ENCODE measurements at places on chromosomes 16 and 17. TPM values are rescaled to one million over a fixed set of nuclear protein-coding genes. Genes with fewer than 3 reads are reported as not detected.

GRCh38 chr17:47997586-47997985 is 26.7 kb downstream of the CDK5RAP3 start:
- H3K27ac ChIP-seq: no peak overlapping the region
- no peak for DNase-seq
- H3K4me3 ChIP-seq: no peak overlapping the region
- H3K4me1 ChIP-seq: peaks cover 3% of the 10 kb centered on the region

DNA sequence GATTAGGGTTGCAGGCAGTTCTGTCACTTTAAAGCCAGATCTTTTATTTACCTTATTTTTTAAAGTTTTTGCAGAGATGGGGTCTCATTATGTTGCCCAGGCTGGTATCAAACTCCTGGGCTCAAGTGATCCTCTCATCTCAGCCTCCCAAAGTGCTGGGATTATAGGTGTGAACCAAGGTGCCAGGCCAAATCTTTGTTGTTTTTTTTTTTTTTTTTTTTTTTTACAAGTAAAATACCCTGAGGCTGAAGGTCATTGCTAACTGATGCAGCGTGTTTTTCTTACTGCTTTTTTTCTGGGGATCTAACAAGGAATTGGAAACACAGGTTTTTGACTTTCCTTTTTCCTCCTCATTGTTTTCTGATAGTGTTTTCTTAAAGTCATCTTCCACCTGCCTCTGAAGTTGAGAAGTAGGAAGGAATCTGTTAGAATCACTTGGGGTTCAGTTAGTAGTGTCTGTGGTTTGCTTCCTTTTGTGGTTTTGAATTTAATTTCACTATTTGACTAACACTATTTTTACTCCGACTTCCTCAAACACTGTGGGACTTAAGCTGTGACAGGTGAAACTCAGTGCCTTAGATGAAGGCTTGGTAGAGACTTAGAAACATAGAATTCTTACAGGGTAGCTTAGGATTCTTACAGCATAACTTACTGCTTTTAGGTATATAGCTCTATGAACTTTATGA is 22.2 kb downstream of the CLTC start:
- peaks cover 17% of the 10 kb centered on the region for H3K36me3 ChIP-seq
- H3K4me1 ChIP-seq: peaks cover 41% of the 10 kb centered on the region
- DNase-seq: no peak
- peak overlapping the region; percentile 70 for H3K27ac ChIP-seq
- H3K27me3 ChIP-seq: no peaks in the 10 kb centered on the region

GRCh38 chr17:47952171-47953021 is 5.3 kb downstream of the PRR15L start:
- H3K4me1 ChIP-seq: peaks cover 12% of the 10 kb centered on the region
- no peak overlapping the region for H3K27ac ChIP-seq
- H3K36me3 ChIP-seq: peaks cover 1% of the 10 kb centered on the region
- no peak for DNase-seq
- no peaks in the 10 kb centered on the region for H3K27me3 ChIP-seq
- H3K4me3 ChIP-seq: no peak overlapping the region

DNA sequence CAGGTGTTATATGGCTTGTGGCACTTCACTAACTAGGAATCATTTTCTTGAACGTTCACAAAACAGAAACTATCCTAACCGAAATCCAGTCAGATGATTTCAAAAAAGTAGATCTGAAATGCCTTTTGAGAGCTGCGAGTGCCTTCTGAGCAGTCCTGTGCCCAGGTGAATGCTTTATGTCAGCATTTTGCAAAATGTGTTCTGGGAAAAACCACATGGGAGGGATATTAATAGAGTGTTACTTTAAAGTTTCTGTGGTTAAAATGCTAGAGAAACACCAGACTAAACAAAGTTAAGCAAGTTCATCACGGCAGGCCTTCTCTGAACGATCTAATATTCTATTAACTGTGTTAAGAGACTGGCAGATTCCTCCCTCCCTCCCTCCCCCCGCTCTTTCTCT is 15.8 kb upstream of the RGS9 start:
- peaks cover 7% of the 10 kb centered on the region for H3K27me3 ChIP-seq
- H3K36me3 ChIP-seq: no peaks in the 10 kb centered on the region
- no peak overlapping the region for H3K4me3 ChIP-seq
- peak overlapping the region; percentile 90 for H3K27ac ChIP-seq
- peaks cover 23% of the 10 kb centered on the region for H3K4me1 ChIP-seq

The PDE6G gene
- 1.5 TPM for total RNA-seq

- peaks cover 22% of the 10 kb centered on the region for H3K36me3 ChIP-seq
- no peak overlapping the region for H3K4me3 ChIP-seq
- H3K4me1 ChIP-seq: peaks cover 72% of the 10 kb centered on the region
- H3K27me3 ChIP-seq: no peaks in the 10 kb centered on the region
- peak overlapping the region; percentile 40 for H3K27ac ChIP-seq
These were observed 48.0 kb downstream of the N4BP1 start for GRCh38 chr16:48561960-48562393.

DNA sequence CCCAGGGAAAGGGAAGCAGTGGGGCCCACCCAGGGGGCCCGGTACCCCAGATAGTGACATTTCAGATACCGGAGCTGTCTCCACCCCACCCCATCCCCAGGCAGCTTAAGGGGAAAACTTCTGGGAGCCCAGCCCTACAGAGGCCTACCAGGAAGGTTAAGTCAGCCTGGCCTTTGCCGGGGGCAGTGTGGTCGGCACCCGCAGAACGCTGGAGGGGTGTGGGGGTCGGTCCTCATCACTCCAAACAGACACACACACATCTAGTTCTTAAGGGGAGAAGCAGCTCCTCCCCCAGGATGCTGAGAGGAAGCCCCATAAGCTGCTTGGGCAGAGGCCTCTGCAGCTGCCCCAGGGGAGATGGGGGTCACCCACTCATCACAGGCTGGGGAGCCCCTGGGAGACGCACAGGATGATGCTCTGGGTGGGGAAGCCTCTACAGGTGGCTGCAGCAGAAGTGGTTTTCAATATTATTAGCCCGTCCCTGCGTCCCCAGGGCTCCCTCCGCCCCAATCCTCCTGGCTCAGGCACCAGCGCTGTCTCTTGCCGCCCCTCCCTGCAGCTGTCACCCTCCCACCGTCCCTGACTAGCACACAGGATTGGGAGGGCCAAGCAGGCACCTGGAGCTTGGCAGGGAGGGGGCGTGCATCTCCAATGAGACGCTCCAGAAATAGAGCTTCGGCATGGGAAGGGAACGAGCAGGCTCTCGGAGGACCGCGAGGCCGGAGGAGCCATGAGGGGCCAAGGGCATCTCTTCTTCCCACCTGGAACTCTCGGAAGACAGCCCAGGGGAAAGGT is 1.4 kb upstream of the ABR start:
- no peaks in the 10 kb centered on the region for H3K36me3 ChIP-seq
- DNase-seq: no peak
- no peak overlapping the region for H3K27ac ChIP-seq

GRCh38 chr17:47611372-47612350 is 38.1 kb upstream of the KPNB1 start:
- no peak overlapping the region for H3K27ac ChIP-seq
- H3K4me3 ChIP-seq: no peak overlapping the region
- H3K4me1 ChIP-seq: peaks cover 9% of the 10 kb centered on the region
- no peak for DNase-seq

The TEX14 gene
- 0.17 TPM for total RNA-seq

The NGFR gene
- total RNA-seq: 0.21 TPM

- H3K27me3 ChIP-seq: no peaks in the 10 kb centered on the region
- peak overlapping the region; percentile 97 for H3K27ac ChIP-seq
- H3K4me3 ChIP-seq: peak overlapping the region; percentile 79
- DNase-seq: peak; percentile 56
- H3K4me1 ChIP-seq: peaks cover 41% of the 10 kb centered on the region
- H3K36me3 ChIP-seq: peaks cover 2% of the 10 kb centered on the region
These were observed 10.2 kb upstream of the EIF1 start for GRCh38 chr17:41678411-41678906.

DNA sequence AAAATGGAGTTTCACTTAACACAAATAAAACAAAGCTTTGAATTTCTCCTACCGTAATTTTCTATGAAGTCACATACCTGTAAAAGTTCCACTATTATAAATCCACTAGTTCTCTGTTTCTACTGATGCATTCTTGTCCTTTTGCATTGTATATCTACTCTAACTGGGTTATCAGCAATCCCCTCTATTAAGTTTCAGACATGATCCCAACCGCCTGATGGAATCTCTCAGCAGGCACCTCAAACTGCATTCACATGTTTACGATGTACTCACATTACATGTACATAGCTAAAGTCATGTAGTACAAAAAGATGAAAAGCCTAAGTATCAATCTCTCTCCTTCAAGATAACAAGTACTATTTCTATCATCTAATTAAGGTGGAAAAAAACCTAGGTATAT is 64.9 kb downstream of the MED13 start:
- peaks cover 14% of the 10 kb centered on the region for H3K36me3 ChIP-seq
- no peak overlapping the region for H3K27ac ChIP-seq
- H3K4me3 ChIP-seq: no peak overlapping the region

- H3K27me3 ChIP-seq: no peaks in the 10 kb centered on the region
- no peak for DNase-seq
- H3K36me3 ChIP-seq: no peaks in the 10 kb centered on the region
- no peak overlapping the region for H3K4me3 ChIP-seq
- no peak overlapping the region for H3K27ac ChIP-seq
These were observed 580.2 kb downstream of the KCNJ18 start for GRCh38 chr17:22272363-22273146.

GRCh38 chr17:1461198-1461944 is 5.3 kb upstream of the CRK start:
- no peak for DNase-seq
- peaks cover 10% of the 10 kb centered on the region for H3K27me3 ChIP-seq
- H3K27ac ChIP-seq: no peak overlapping the region

DNA sequence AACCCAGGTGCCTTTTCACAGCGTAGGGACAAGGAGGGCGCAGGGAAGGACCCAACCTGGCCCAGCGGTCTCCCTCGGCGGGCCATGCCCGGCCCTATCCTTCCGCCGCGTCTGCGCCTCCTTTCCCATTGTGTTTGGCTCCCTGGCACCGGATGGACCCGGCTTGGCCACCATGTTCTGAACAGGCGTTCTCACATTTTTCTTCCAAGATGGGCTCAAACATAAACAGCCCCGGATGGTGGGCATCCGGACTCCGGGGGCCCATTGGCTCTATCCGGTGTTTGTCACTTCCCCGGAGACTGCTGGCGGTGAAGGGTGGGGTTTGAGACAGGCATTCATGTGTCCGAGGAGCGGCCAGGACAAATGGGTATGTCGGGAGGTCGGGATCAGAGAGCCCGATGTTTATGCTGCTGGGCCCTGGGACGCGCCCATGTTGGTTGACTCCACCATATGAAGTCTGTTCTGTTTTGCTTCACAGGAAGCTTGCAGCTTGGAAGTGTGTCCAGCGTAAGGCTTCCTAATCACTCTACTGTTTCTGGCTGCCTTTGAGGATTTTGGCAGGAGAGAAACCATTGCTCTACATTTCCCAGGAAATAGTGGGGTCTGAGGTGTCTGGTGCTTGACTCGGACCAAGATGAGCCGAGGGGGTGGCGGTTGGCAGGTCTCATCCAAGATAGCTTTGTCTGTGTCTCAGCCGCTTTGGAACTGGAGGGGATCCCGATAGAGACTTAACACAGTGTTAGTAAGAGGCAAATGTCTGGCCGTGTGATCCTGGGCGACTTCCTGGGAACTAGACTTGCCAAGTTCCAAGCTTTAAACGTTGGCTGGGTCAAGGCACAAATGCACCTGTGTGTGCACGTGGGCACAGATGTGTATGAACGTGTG is 188.3 kb downstream of the IRF8 start:
- DNase-seq: no peak
- no peaks in the 10 kb centered on the region for H3K36me3 ChIP-seq
- H3K4me3 ChIP-seq: no peak overlapping the region

DNA sequence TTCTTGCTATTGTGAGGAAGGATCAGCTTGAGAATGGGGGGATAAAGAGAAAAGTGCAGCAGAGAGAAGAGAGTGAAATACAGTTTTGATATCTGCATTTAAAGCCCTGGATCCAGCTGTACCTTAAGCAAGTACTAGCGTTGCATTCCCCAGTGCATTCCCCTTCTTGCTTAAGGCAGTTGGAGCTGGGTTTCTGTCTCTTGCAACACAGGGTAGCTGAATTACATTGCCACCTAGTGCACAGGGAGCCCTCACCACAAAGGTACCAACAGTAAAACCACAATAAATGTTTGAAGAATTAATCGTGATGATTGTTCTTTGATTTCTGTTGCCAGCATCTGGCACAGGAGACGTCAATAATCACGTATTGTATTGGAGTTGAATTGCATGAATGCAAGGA is 588.7 kb downstream of the RBFOX1 start:
- no peaks in the 10 kb centered on the region for H3K4me1 ChIP-seq
- H3K4me3 ChIP-seq: no peak overlapping the region
- no peak overlapping the region for H3K27ac ChIP-seq

- DNase-seq: no peak
- H3K27ac ChIP-seq: no peak overlapping the region
- peaks cover 38% of the 10 kb centered on the region for H3K27me3 ChIP-seq
- H3K4me1 ChIP-seq: peaks cover 5% of the 10 kb centered on the region
These were observed 765 bp downstream of the KRT19 start for GRCh38 chr17:41527063-41528023.

The CTRB1 gene
- not detected for total RNA-seq

The NOL11 gene
- 62.0 TPM for total RNA-seq

The WSCD1 gene
- 0.50 TPM for total RNA-seq

DNA sequence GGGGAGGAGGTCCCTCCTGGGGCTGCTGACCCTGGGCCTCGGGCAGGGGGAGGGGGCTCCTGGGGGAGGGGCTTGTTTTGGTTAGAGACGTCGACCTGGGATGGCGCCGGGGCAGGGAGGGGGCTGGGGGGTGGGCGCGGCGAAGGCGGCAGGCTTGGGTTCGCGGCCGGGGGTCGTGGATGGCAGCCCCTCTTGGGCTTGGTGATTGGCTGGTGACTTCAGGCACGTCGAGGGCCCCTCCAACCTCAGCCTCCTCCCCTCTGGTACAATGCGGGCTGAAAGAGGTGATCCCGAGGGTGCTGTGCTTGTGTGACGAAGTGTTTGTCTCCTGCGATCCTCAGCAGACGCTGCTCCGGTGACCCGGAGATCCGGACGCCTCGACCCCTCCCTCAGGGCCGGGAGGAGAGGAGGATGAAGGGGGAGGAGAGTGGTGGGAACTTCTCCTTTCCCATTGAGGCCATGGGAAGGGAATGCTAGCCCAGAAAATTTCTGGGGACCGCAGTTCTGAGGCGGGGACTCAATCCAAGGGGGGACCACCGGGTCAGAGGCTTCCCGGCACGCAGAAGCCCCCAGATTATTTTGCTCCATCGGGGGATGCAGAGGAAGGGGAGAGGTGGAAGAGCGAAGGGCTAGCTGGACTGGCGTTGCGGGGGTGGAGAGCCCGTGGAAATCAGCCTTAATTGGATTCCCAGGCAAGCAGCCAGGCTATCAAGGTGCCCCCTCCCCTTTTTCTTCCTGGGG is 43.9 kb downstream of the RAI1 start:
- H3K4me1 ChIP-seq: peaks cover 24% of the 10 kb centered on the region
- peak overlapping the region; percentile 16 for H3K4me3 ChIP-seq
- no peak for DNase-seq
- no peak overlapping the region for H3K27ac ChIP-seq
- peaks cover 25% of the 10 kb centered on the region for H3K27me3 ChIP-seq
- H3K36me3 ChIP-seq: no peaks in the 10 kb centered on the region

Measured in activated CD4-positive, alpha-beta memory T cell treated with anti-CD3 and anti-CD28 coated beads for 36 hours (primary cell).